ENCODE measurements at places on chromosomes 16 and 17. TPM values are rescaled to one million over a fixed set of nuclear protein-coding genes. Genes with fewer than 3 reads are reported as not detected.

Gene SALL1
- total RNA-seq: 85.7 TPM

Gene TAT
- not detected for total RNA-seq

Gene GNG13
- total RNA-seq: not detected

Gene TEKT1
- total RNA-seq: not detected

Gene FKBP10
- 259 TPM for total RNA-seq

Gene SDR42E2
- not detected for total RNA-seq

Gene C16orf92
- total RNA-seq: not detected

- DNase-seq: no peak
Observed at GRCh38 chr17:81053041-81053970, 18.4 kb downstream of the BAIAP2 start.

DNA sequence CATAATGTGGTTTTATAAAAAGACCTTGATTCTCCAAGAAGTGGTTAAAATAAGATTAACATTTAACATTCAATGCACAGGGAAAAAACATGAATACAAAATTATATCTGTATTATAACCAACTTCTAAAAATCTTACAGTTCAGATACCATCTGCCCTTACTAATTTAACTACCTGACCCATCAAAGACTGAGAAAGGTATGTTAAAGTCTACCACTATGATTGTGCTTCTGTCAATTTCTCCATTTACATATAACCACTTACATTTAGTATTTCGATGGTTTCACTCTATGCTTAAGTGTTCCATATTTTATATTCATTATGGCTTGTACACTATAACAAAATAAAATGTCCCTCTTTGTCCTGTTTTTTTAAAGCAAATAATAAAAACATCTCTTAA lies 14.6 kb downstream of the AP1G1 start:
- no peak for DNase-seq

- DNase-seq: no peak
Observed at GRCh38 chr16:72818236-72818845, 229.6 kb downstream of the ZFHX3 start.

DNA sequence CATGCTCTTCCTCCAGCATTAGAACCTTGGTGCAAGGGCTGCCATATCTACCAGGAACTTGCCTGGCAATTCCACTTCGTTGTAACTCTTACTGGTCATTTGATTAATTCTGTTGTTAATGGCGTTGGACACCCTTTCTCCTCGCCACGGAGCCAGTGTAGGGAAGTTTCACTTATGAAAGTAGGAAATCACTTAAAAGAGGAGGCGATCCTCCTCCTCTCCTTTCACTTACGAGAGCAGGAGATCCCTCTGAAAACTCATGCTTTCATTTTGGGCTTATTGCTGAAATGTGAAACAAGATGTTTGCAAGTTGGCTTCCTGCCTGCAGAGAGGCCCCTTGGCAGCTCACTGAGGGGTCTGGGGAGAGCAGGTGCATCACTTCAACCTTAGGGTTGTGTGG lies 226.0 kb downstream of the SNX29 start:
- no peak for DNase-seq

- DNase-seq: no peak
Observed at GRCh38 chr16:17403156-17403809, 67.5 kb downstream of the XYLT1 start.

GRCh38 chr16:72202014-72202413 lies 30.1 kb upstream of the PMFBP1 start:
- no peak for DNase-seq

DNA sequence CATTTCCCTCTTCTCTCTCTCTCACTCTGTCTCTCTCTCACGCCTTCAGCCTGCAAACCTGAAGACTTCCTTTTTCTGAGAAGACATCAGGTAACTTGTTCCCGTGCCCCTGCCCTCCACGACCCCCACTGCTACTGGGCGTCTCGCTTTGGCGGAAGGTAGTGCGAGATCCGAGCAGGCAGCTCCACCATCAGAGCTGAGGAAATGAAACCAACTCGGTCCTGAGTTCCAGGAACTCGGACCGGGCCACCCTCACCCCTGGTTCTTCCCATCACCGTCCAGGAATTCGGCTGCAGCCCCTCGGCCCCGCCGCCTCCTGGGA lies 585 bp downstream of the MLKL start:
- no peak for DNase-seq

DNA sequence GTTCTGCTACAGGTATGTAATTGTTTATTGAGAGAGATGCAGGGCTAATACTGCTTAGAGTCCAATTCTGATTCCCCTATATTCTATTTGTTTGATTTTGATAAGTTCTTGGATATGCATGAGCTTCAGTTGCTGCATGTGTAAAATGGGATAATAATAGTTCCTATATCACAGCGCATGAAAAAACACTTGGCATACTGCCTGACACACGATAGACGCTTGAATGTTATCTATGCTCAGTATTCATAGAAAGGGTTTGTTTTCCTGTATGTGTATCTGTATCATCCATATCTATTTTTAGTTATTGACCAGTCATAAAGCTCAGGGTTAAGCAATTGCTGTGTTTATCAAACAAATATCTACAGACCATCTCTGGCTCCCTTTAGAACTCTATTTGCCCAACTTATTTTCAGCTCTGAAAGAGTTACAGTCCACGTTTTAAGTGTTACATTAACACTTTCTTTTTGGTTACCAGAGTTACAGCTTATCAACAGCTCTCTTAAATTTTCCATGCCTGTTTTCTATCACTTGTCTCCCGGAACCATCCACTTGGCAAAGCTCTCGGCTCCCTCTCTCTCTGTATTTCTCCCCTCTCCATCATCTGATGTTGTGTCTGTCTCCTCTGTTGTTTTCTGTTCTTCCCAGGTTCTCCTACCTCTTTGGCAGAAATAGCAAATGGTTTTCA lies 334.8 kb downstream of the CBLN1 start:
- DNase-seq: no peak

DNA sequence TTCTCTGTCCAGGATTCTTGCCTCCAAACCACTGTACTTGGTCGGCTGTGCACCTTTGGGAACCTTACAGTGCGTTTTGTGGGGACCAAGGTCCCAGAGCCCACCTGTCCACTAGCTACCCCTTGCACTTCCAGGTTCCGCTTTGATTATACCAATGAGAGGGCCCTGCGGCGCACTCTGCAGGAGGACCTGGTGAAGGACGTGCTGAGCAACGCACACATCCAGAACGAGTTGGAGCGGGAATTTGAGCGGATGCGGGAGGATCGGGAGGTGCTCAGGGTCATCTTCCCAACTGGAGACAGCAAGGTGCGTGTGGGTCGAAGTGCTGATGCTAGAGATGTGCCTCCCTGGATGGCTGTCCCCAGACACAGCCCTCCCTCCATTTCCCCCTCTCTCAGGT lies 18.8 kb downstream of the POLR2A start:
- no peak for DNase-seq

GRCh38 chr16:11121914-11122692 lies 133.9 kb downstream of the SOCS1 start:
- DNase-seq: no peak

GRCh38 chr16:26658915-26659314 lies 407.8 kb upstream of the C16orf82 start:
- no peak for DNase-seq

GRCh38 chr16:57938484-57938883 lies 32.4 kb downstream of the CNGB1 start:
- DNase-seq: no peak

GRCh38 chr17:74740173-74740572 lies 3.1 kb downstream of the RAB37 start:
- DNase-seq: no peak

Measured in neural crest cell (in vitro differentiated cells).